A549 treated with ZK216348 at 1 μM for 4 hours (cell line): ENCODE measurements at places on chromosomes 7 and 10. TPM values are rescaled to one million over a fixed set of nuclear protein-coding genes. Genes with fewer than 3 reads are reported as not detected.

The TBX20 gene
- 1.6 to 2.9 TPM (median 1.8 TPM) in 5 replicates for total RNA-seq

The NACAD gene
- 0.14 to 0.39 TPM (median 0.35 TPM) in 5 replicates for total RNA-seq

The TLX1 gene
- total RNA-seq: not detected in 5 replicates

The ARID5B gene
- total RNA-seq: 1.4 to 2.4 TPM (median 2.0 TPM) in 5 replicates
